ENCODE measurements at places on chromosomes 2 and 18.

DNA sequence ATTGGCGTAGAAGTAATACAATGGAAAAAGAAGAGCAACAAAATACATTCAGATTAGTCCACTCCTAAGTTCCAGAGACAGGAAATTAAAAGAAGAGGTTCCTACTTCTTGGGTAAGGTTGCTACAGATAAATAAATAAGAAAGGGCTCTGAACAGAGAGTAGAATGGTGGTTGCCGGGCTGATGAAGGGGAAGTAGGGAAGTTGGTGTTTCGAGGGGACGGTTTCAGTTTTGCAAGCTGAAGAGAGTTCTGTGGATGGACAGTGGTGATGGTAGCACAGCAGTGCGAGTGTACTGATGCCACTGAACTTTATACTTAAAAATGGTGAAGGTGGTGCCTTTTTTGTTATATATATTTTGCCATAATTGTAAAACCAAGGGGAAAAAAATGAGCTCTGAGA lies 48.2 kb downstream of the CABYR start:
- no peak for ATAC-seq

GRCh38 chr2:96316999-96317398 lies 8.1 kb upstream of the ITPRIPL1 start:
- ATAC-seq = no peak

GRCh38 chr2:120034027-120034426 lies 21.1 kb downstream of the EPB41L5 start:
- no peak for ATAC-seq

- no peak for ATAC-seq
Measured at GRCh38 chr2:31023541-31023940, 114.7 kb downstream of the GALNT14 start.

GRCh38 chr18:75507636-75508035 lies 80.1 kb upstream of the SMIM21 start:
- ATAC-seq = no peak

DNA sequence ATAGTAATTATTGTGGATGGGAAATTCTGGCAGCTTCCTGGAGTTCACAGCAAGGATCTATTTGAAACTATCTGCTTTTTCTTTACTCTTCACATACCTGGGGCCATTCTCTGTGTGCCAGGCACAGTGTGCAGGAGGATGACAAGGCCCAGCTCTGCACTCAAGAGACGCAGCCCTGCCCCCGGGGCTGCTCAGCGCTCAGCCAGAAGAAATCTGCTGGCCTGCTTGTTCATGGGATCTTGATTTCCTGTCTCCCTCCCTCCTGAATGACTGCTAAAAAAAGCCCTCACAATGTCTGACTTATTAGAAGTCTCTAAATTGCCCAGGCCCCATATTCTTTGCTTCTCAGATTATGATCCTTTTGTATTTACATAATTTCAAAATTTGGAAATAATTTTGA lies 210.9 kb downstream of the DCDC2C start:
- ATAC-seq = no peak
